NCI-H187 (cell line): ENCODE measurements at places on chromosomes 2 and 18.

- no peak for DNase-seq
These were observed 115.6 kb downstream of the ZNF516 start for GRCh38 chr18:76379226-76380126.

DNA sequence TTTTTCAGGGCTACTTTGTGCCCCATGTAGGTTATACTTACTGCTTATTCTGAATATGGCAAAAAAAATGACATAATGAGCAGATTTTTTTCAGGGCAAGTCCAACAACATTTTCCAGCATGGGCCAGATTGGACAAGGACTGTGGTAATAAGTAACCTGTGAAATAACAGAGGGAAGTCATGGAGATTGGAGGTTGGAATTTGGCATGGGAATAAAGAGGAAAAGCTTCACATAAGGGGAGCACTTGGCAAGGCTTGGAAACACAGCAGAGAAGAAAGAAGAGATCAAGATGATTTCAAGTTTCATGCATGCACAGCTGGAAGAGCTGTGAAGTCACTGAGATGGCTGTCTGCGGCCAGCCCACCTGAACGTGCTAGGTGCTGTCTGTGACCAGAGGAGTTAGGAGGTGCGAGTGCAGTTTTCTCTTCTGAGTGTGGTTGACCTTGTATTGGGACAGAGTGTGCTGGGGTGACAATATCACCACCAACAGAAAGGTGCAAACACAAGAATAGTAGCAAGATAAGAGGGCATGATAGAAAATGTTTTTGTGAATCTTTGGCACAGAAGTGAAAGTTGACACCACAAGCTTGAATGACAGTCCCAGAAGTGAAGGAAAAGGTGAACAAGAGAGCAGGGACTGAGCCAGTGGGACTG, 71.1 kb upstream of the DSC1 start:
- no peak for DNase-seq

DNA sequence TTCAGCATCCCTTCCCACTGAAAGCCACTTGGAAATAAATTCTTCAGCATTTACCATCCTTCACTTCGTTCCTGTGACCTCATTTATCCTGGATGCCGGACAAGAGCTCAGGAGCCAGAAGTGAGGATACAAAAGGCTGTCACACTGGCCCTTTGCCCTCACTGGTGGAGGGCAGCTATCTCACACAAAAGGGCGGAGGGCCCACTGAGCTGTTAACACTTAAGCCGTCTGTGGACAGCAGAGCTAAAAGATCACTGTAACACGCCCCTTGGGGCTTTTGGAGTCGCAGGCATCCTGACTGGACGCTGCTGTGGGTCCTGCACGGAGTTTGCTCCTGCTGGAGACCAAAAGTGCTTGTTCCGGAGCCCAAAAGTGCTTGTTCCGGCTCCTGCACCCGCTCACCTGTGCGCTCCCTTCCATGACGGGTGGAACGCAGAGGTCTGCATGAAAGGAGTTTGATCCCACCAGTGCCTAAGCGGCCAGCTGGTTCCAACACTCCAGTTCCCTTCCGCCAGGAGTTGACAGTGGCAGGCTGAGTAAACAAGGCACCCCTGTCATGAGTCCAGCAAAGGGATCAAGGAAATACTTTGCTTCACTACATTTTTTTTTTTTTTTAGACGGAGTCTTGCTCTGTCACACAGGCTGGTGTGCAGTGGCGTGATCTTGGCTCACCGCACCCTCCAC, 572.0 kb upstream of the LINC00305 start:
- DNase-seq = no peak

DNA sequence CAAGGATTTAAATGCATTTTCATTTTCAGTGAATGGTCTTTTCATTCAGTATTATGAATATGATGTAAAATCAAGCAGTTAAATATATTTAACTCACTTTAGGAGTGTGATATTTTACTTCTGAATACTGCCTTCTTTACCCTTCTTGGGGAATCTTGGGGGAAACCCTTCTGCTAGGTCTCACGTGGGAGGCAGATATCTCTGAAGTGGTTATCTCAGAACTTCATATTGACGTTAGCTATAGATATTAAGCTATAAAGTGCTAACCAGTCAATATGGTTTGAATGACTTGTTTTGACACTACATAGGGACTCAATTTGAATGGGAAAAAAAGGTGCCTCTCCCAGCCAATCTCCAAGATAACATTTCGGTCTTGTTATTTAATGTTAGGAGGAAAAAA, 9.8 kb downstream of the REL start:
- DNase-seq = no peak

- no peak for DNase-seq
These were observed 172.3 kb downstream of the ALK start for GRCh38 chr2:29749041-29749440.

GRCh38 chr2:241599615-241600014, 37.3 kb downstream of the THAP4 start:
- no peak for DNase-seq

DNA sequence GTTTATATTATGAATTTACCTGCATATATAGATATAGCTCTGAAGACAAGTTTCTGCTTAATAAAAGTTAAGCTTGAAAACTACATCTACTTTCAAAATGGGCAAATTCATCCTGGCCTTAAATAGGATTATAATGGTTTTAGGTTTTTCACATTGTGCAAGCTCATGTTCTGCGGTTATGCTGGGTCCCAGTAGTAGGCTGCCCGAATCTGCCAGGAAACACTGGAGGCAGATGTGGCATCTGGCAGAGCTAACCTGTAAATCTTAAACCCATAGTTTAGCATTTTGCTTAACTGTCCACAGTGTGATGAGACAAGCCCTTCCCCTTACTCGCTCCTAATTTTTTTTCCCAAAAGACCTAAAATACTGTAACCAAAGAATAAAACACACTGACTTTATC, 234.2 kb downstream of the TCF4 start:
- no peak for DNase-seq

DNA sequence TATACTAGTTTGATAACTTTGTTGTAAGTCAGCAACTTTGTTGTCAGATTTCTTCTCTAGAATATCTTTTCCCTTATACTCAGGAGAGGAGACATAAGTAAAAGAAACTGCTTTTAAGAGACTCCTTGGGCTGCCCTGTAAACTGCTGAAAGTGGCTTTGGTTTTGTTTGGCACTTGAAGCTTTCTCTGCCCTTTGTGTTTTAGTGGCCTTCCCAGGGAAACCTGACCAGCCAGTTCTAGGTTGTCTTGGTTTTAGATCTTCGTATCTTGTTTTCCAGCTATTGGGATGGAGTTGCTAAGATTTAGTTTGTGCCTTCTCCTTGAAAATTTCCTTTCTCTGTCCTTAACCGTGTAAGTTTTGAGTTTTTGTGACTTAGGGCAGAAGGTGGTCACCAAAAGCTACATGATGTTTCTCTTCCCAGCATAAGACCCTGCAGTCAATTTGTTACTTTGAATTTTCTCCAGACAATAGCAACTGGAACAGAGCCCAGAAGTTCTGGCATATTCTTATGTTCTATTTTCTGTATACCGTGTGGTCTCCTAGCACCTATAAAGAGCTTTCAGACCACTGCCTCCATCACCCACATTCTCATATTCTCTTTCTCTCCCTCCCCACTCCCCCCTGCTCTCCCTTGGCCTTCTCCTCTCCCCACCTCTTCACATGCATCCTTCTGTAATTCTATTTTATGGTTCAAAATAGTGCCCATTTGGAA, 81.1 kb downstream of the BOLA3 start:
- DNase-seq = no peak

- DNase-seq = no peak
These were observed 432.3 kb downstream of the PID1 start for GRCh38 chr2:228838819-228839218.

- no peak for DNase-seq
These were observed 54.2 kb downstream of the DTNB start for GRCh38 chr2:25619185-25619584.

- DNase-seq = peak; percentile 30
These were observed 61.3 kb upstream of the PGAP1 start for GRCh38 chr2:196987649-196988364.
